ENCODE measurements at places on chromosomes 13 and 19.

DNA sequence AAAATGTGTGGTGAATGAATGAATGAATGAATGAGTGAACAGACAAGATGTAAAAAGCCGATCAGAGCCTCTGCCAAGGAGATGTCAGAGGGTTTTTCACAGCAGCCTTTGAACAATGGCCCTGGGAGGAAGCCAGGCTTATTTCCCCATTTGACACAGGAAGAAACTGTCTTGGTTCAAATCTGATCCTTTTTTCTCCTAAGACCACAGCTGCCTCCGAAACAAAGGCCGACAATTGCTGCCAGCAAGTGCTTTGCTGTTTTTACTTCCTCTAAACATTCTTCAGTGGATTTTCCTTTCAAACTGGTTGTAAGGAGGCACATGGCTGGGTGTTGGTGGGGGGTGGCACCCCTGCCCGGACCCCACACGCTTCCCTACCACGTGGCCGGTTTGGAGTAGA, 44.2 kb upstream of the HOMER3 start:
- DNase-seq: no peak

GRCh38 chr13:66781241-66781640, 448.9 kb downstream of the PCDH9 start:
- DNase-seq: no peak

GRCh38 chr13:33583398-33583797, 234.6 kb upstream of the RFC3 start:
- no peak for DNase-seq

DNA sequence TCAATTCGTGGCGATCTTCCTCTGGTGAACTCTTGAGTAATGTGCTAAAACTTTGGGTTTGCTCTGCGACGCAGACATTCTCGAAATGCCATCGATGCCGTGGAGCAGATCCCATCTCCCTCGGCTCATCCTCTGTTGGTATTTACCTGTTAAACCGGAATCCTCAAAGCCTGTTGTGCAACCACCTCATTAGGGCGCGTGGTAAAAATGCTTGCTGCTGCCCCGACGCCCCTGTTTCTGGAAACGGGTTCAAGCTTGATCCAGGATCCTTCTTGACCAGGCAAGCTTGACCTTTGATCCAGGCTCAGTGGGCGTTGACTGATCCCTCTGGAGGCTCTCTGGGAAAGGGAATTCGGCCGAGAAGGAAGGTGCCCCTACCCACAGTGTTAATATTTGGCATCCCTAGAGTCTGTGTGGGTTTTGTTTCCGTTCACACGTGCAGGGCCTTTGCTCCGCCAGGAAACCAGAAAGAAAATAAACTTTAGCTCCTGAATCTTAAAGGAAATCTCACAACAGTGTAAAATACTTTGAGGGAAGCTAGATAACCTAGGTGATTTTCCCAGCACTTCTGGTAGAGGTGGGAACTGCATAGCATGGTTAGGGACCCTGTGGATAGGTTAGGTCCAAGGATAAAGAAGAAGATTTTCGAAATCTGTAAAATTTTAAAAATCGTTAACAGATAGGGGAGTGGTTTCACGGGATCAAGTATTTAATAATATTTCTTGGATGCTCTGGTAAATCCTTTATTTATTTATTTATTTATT, 1.1 kb downstream of the LSM14A start:
- peak; percentile 16 for DNase-seq

GRCh38 chr13:112784811-112785482, 95.1 kb downstream of the ATP11A start:
- no peak for DNase-seq

DNA sequence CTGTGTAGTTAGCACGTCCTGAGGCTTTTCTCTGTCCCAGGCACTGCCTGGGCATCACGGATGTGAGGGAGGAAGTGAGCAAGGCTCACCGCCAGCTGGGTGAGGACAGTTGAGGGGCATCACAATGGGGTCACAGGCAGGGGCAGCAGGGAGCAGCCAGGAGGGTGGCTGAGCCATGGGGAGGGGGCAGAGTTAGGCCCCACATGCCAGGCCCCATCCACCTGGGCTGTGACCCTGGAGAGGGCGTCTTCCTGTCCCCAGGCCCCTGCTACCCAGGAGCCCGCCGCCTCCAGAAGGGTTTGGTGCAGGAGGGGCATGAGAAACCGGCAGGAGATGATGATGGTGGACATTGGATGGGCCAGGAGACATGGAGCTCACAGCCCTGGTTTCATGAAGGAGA, 56.8 kb upstream of the F7 start:
- DNase-seq: no peak

- peak; percentile 95 for DNase-seq
Measured at GRCh38 chr19:53942001-53942786, 20.5 kb upstream of the CACNG8 start.

DNA sequence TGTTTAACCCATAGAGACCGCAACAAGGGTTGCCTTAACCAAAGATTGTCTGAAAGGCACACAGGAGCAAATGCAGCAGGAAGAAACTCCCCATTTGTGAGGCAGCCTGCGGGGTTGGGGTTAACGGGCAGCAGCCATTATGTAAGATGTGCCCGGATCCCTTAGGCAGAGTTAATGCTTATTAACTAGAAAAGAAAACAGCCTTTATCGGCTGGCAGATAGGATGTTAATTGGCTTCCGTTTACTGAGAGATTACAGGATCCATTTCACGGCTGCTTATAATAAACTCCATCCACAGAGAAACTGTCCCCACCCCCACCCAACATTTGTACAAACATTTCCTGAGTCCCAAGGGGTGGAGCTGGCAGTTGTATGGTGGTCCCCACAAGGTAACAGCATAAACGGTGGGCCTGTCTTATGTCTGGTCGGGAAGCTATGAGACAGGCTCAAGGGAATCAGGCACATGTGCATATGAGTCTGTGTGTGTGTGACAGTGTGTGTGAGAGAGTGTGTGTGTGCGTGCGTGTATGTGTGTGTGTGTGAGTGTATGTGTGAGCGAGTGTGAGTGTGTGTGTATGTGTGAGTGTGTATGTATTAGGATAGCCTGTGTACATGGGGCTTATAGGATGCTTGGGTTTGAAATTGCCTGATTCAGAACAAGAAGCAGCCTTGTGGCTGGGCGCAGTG, 10.5 kb downstream of the SLC25A42 start:
- no peak for DNase-seq

DNA sequence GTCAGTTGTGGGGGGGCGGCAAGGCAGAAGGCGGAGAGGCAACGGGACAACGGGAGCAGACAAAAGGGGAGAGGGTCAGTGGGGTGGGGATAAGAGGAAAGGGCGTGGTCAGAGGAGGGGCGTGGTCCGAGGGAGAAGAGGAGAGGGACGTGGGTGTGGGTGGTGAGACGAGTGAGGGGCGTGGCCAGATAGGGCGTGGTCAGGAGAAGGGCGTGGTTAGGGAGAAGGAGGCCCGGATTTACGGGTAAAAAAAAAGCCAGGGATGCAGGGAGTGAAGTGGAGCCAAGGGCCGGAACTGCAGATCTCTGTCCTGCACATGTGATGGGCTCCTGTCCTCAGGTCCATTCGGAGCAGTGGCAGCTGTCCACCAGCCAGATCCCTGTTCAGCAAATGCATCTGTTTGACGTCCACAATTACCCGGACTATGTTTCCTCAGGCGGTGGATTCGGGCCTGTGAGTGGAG, 21.5 kb downstream of the CPT1C start:
- no peak for DNase-seq

DNA sequence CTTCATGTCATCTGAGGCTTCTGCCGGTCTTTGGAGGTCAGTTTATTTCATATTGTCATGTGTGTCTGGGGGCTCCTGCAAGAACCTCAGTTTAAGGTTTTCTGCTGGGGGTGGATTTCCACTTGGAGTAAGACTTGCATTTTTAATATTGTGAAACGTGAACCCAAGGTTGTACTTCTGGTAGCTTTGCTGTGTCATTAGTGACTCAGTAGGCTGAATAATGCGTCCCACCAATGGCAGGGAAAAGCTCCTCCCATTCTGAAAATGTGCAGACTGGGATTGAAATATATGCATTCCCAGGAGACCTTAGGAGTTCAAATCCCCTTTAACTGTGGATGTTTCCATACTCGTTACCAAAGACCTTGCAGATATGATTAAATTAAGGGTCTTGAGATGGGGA, 46.2 kb downstream of the ING1 start:
- no peak for DNase-seq

GRCh38 chr13:50437252-50437651, 406.2 kb downstream of the DLEU7 start:
- DNase-seq: no peak

DNA sequence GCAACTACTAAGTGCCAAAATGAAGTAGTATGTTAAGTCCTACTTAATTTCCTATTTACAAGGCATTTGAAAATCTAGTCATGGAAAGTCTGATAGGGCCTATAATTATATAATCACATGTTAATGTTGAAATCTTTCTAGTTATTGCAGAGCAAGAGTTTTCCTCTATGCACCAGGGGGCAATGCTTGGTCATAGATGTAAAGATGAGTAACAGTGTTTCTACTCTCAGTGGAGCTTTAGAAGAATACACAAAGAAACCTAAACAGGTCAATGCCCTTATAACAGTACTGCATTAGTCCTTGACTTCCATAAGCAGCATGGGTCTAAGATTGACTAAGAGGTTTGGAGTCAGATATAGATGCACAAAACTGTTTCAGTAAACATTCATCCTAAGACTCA, 218.7 kb downstream of the KCTD12 start:
- DNase-seq: no peak

- DNase-seq: no peak
Measured at GRCh38 chr13:81153478-81153877, 812.6 kb upstream of the SPRY2 start.

GRCh38 chr13:50366488-50367174, 351.4 kb downstream of the KCNRG start:
- no peak for DNase-seq

DNA sequence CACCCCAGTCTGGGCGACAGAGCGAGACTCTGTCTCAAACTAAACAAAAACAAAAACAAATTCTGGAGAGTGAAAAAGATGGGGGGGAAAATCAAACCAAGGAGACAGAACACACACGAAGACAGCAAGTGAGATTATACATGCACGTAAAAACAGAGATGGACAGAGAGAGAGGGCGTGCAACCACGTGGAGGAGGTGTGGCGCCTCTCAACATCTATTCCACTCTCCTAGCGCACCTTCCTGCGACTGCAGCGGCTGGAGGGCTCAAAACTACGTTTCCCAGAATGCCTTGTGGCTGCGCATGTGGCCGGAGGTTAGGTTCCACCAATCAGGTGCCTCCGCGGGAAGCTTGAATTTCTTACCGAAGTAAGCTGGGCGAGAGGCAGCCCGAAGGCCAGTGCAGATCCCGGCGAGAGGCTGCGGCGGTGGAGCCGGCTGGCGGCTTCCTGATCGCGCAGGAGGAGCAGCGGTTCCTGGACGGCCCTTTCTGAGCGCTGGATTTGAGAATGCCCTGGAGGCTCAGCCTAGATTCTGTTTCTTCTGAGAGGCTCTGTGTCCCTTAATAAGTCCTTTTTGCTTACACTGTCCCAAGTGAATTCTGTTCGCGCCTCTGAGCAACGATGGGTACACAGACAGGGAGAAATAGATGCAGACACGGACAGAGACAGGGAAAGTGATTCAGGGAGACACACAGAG, 13.1 kb upstream of the NANOS2 start:
- peak; percentile 93 for DNase-seq

DNA sequence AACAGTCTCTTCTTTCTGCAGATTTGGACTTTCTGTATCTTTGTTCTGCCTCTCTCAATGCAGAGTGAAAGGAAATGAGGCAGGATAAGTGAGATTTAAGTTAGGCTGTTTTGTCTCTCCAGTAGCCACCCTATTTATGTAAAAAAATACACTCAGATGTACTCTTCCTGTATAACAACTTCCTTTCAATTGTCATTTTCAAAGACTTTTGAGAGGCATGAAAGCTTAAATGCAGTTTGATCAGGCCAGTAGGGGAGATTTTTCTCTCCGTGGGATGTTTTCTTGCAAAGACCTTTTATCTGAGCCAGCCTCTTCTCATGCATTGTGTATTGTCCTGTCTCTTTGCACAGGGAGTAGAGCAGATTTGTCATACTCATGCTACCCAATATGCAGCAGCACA, 166.8 kb downstream of the SLITRK5 start:
- DNase-seq: no peak

- DNase-seq: no peak
Measured at GRCh38 chr19:35811317-35812219, 1.1 kb downstream of the PRODH2 start.

Data from iPS DF 6.9 (cell line).